Fibroblast of lung (primary cell): ENCODE measurements at places on chromosomes 1 and 21.
A peak's percentile ranks its signal among the peaks of the same experiment; 100 is the strongest.

DNA sequence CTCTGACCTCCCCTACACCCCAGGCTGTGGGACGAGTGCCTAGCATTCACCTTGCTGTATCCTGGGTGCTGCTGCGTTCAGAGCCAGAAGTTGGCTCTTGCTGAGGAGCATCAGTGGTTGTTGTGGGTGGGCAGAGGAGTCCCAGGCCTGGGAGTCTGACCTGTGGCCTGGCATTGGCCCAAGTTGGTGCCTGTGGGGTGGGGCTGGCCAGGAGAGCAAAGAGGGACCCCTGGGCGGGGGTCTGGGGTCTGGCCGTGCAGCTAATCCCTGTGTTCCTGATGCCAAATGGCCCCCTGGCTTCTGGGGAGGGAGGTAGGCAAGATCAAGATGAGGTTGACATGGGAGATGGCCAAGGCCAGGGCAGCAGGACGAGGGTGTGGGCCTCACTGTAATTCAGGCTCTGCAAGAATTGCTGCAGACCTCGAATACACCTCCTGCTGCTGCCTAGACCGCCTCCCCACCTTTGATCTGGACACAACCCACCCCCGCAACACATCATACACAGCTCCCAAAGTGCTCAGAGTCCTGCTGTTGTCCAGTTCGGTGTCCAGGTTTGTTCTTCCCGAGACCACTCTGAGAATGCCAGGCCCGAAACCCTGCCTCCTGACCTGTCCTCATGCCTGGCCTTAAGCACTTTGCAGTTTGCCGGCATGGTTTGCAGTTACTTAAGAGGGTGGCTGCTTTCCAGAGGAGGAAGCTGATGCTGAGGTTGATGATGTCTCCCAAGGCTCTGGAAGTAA lies 28.7 kb downstream of the CDK18 start:
- no peak for DNase-seq

DNA sequence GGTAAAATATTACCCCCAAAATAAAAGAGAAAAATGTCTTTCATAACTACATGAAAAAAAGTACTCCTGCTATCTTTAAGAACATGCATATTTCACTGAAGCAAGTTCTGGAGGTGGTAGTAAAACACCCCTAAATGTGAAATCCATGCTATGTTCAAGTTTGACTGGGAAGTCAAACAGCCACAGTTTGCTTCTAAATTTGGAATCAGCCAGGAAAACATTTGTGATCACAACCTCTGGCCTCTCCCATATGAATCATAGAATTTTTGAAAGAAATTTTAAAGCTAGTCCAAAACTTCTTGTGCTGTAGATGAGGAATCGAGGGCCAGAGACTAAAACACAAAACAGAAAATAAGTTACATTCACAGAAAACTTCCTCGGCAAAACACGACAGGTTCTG lies 6.6 kb downstream of the SORT1 start:
- DNase-seq: peak; percentile 46

GRCh38 chr1:8032366-8032910 lies 6.3 kb upstream of the ERRFI1 start:
- DNase-seq: peak; percentile 11

- no peak for DNase-seq
Observed at GRCh38 chr1:226066415-226067078, 4.0 kb downstream of the H3-3A start.

GRCh38 chr1:98422816-98423215 lies 238.7 kb upstream of the SNX7 start:
- no peak for DNase-seq

DNA sequence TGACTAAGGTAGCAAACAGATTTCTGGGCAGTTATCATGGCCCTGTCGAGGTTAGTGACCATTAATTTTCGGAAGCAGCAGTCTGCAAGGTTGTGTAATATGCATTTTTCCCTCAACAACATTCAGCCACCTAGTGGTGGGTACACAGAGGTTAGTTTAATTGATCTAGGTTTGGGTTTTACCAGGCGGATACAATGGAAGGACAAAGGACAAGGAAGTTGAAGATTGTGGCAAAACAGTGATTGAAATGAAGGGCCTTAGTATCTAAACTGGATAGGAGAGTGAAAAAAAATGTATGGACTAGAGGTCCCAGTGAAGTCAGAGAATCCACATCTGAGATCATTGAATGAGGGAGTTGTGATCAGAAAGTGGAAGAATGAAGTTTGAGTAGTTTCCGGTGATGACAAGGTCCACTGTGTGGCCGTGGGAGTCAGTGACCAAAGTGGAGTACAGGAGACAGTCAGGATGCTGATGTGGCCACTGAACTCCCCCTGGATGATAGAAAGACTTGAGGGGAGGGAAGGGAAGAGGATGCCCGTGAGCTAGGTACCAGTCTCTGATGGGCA lies 2.8 kb downstream of the ARMH1 start:
- DNase-seq: peak; percentile 51

DNA sequence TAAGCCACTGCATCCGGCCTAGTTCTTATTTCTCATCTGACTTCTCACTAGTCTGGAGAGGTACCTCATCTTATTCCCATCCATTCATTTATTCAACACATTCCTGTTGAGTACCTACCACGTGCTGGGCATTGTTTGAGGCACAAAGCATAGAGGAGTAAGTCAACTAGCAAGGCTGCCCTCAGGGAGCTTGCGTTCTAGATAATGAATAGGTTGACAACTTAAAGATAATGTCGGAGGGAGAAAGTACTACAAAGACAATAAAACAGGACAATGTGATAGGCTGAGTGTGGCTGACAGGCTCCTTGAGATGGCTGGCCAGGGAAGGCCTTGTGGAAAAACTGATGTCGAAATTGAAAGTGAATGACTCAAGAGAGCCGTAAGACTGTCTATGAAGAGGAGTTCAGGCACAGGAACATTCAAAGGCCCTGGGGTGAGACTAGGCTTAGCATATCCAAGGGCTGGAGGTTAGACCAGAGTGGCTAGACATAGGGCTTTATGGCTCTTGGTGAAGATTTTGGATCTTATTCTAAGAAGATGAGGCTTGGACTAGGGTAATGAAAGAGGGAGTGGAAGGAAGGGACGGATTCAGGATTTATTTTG lies 18.3 kb downstream of the SPATA21 start:
- DNase-seq: peak; percentile 17

DNA sequence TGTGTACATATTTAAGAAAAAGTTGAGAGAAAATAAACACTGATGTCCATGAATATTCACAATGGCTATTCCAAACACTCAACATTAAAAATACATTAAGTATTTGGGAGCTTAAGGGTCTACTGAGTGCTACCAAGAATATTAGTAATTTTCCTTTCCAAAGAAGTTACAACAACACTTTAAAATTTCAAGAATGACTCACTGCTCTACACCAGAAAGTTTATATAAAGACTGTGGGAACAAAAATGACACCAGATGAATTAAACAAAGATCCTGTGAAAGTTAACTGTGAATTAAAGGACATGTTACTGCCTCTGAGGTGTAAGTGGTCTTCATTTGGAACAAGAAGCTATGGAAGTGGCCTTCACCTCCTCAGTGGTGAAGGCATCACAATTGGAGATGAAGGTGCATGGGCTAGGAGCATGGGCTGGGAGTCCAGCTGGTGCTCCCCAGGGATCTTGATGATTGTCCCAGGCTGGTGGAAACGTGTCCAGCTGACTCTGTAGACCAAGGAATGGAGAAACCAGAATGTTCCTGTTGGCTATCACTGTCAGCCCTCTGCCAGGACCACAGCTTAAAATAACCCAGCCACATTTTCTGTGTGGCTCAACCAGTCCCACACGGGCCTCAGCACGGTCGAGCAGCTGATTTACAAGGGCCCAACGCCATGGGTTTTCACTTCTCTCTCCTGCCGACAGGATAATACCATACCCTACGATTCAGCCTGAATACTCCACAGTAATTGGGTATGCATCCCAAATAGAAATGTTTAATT lies 28.8 kb downstream of the TAF5L start:
- DNase-seq: peak; percentile 83

DNA sequence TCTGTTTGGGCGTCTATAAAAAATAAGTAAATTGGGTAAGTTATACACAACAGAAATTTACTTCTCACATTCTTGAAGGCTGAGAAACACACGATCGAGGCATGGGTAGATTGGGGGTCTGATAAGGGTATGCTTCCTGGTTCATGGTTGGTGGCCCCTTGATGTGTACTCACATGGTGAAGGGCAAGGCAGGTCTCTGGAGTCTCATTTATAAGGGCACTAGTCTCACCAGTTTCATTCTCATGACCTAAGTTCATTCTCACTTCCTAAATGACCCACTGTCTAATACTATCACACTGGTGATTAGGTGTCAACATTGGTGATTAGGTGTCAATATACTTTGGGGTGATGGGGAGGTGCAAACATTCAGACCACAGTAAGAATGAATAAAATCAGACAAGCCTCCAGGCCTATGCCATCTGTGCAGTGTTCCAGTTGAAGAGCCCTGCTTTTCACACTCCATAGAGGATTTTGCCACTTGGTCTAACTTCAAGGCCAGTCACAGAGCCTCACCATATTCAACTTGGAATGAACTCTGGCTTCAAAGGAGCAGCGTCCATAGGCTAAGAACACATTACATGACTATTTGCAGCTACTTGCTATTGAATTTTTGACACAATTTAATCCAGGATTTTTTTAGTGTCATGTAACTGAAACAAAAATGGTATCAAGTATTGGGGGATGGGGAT lies 2.5 kb upstream of the GBP4 start:
- no peak for DNase-seq

- no peak for DNase-seq
Observed at GRCh38 chr21:18245464-18245967, 883 bp downstream of the CHODL start.

DNA sequence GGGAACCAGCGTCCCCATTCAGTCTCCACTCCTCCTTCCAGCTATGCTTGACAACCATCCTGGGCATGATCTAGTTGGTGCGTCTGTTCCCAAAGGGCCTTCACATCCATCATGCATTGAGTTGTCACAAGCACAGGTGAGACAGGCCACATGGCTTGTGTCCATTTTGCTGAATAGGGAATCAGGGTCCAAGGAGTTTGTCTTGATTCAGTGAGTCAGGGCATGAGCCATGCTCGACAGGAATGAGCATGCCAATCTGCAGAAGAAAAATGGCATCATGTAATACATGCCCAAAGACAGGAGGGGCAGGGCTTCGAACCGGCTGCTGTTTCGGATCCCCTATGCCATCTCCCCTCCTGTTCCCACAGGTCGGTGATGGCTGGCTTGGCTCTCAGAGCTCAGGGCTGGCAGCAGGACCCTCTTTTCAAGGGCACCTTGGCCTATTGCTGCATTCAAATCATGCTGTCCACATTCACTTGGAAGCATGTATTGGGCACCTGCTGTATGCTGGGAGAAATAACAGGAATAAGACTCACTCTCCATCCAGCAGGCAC lies 44.5 kb downstream of the PKP1 start:
- no peak for DNase-seq

DNA sequence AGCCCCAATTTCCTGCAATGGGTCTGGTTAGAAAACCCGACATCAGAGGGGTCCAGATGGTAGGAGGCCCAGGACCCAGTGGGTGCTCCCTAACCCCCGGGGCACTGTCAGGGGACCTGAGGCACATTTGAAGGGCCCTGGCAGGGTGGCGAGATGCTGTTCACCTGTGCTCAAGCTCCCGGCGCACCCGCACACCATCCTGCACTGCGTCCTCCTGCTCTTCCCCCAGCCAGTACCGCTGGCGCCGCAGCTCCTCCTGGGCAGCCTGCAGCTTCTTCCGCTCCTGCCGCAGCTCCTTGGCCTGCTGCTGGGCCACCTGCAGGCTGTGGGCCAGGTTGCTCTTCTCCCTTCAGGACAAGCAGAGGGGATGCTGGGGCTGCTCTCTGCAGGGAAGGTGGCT lies 36.0 kb downstream of the RNU1-1 start:
- DNase-seq: no peak

- peak; percentile 36 for DNase-seq
Observed at GRCh38 chr1:158121604-158122254, 59.0 kb upstream of the CD1D start.

- no peak for DNase-seq
Observed at GRCh38 chr1:86460998-86461397, 7.7 kb upstream of the CLCA1 start.

- DNase-seq: peak; percentile 14
Observed at GRCh38 chr1:199690496-199690895, 337.0 kb upstream of the NR5A2 start.

- no peak for DNase-seq
Observed at GRCh38 chr1:43065191-43065590, 106.5 kb upstream of the SLC2A1 start.

- DNase-seq: no peak
Observed at GRCh38 chr1:64906447-64906846, 59.9 kb downstream of the JAK1 start.

GRCh38 chr1:25922971-25923552 lies 16.8 kb upstream of the STMN1 start:
- peak; percentile 17 for DNase-seq

DNA sequence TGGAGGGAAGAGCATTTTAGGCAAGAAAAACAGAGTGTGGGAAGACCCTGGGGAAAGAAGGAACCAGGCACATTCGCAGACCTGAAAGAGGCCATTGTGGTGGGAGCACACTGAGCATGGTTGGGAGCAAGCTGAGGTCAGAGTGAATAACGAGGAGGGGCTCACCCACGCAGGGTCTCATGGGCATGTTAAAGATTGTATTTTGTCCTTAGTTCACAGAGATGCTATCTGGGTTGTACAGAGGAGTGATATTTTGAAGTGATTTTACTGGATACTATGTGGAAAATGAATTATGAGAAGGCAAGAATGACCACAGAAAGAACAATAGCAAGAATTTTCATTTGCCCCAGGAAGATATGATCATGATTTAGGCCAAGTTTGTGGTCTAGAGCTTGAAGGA lies 578.3 kb upstream of the NR5A2 start:
- DNase-seq: peak; percentile 88

GRCh38 chr1:240501115-240501514 lies 110.8 kb downstream of the GREM2 start:
- no peak for DNase-seq

GRCh38 chr1:228155596-228156514 lies 6.1 kb downstream of the GJC2 start:
- DNase-seq: no peak

DNA sequence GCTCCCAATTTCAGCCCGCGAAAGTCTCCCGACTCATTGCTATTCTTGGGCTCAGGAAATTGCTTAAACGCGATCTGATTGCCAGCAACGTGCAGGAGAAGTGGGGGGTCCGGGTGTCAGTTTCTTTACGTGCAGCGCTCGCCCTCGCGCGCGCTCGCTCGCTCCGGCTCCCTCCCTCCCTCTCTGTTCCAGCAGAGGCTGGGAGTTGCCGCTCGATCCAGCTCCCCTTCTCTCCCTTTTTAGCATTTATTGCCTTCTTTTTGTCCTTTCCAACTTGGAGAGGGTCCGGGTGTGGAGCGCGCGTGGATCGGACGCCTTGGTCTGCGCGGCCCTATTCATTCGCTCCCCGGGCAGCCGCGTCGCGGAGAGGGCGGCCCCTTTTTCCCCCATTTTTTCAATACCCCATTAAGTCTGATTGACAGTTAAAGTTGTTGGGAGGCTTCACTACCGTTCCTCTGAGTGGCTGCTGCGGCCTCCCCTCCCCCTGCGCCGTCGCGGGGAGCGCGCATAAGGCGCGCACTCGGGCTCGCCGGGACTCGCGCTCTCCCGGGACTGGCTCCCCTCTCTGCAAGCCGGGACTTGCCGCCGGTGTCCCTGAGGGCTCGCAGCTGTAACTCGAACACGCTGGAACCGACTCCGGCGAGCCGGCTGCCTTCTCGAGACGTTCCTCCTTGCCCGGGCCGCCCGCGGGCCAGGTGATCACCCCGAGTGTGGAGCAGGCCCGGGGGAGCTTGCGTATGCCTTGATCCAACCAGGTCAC lies at the start of gene DHRS3:
Gene DHRS3, minus strand, starts transcription at position 310 of the 760 bp plus-strand sequence. CDS start 862 bp downstream, outside the sequence.
- peak; percentile 77 for DNase-seq

GRCh38 chr1:8422510-8423268 lies 104.8 kb downstream of the SLC45A1 start:
- DNase-seq: no peak
